ENCODE measurements at places on chromosomes 3 and 15. TPM values are rescaled to one million over a fixed set of nuclear protein-coding genes. Genes with fewer than 3 reads are reported as not detected.

DNA sequence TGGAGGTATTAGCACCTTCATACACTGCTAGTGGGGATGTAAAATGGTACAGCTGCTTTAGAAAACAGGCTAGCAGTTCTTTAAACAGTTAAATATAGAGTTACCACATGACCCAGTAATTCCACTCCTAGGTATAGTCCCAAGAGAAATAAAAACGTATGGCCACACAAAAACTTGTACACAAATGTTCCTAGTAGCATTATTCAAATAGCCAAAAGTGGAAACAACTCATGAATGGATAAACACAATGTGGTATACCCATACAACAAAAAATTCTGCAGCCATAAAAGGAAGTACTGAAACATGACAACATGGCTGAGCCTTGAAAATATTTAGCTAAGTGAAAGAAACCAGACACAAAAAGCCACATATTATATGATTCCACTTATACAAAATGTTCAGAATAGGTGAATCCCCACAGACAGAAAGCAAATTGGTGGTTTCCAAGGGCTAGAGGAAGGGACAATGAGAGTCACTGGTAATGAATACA lies 40.8 kb upstream of the KLF13 start:
- no peak for DNase-seq

DNA sequence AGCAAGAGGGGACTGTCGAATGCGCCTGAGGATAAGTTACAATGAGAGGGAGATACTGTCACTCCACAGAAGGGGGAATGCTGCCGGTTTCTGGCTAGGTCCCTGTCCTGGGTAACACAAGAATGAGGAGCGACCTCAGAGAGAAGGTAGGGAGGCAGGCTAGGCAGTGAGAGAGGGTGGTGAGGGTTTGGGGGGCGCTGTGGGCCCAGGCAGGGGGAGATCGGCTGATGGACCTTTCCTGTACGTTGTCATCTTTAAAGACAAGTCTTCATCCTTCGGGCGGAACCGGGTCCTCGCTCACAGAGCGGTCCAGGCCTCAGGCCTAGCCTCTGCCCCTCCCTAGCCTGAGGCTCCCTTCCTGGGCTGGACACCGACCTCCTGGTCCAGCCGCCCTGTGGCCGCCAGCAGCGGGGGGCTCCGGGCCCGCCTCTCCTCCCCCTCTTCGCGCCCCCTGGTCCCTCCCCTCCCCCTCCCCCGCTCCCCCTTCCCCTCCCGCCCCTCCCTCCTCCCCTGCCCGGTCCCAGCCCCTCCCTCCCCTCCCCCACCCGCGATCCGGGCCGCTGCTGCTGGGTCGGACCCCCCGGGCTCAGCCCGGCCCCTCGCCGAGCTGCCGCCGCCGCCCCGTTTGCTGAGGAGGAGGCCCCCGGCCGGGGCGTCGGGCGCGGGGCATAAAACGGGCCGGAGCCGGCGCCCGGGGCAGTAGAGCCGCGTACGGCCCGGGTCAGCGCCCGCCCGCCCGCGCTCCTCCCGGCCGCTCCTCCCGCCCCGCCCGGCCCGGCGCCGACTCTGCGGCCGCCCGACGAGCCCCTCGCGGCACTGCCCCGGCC lies at the start of gene CHRD:
TSS of gene CHRD (plus strand) at position 697 of the 827 bp plus-strand sequence. CDS start 265 bp downstream, outside the sequence.
- DNase-seq = no peak

- no peak for DNase-seq
Observed at GRCh38 chr3:193736616-193737015, 143.6 kb downstream of the OPA1 start.

GRCh38 chr15:79157631-79158592 lies 67.3 kb upstream of the RASGRF1 start:
- no peak for DNase-seq

GRCh38 chr3:66565301-66565700 lies 64.5 kb upstream of the LRIG1 start:
- no peak for DNase-seq

DNA sequence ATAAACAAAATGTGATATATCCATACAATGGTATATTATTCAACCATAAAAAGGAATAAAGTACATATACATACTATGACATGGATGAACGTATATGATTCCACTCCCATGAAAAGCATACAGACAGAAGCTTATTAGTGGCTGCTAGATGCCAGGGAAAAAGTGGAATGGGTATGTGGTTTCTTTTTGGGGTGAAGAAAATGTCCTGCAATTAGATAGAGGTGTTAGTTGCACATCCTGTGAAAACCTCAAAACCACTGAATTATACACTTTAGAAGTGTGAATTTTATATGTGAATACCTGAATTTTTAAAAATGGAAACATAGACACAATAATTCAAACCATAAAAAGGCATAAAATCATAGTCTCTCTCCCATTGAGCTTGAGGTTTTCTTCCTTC lies 11.2 kb downstream of the DENND6A start:
- DNase-seq = no peak

The TMC3 gene
- total RNA-seq = 0.11 TPM

The KCNH8 gene
- total RNA-seq = 4.1 TPM

The TRAT1 gene
- total RNA-seq = 0.20 TPM

The P2RY14 gene
- 8.9 TPM for total RNA-seq

All from spinal cord (tissue), 10 donors.